ENCODE measurements at places on chromosomes 12 and 14. TPM values are rescaled to one million over a fixed set of nuclear protein-coding genes. Genes with fewer than 3 reads are reported as not detected.

- DNase-seq = no peak
These were observed 16.3 kb downstream of the SMCO2 start for GRCh38 chr12:27462851-27463250.

DNA sequence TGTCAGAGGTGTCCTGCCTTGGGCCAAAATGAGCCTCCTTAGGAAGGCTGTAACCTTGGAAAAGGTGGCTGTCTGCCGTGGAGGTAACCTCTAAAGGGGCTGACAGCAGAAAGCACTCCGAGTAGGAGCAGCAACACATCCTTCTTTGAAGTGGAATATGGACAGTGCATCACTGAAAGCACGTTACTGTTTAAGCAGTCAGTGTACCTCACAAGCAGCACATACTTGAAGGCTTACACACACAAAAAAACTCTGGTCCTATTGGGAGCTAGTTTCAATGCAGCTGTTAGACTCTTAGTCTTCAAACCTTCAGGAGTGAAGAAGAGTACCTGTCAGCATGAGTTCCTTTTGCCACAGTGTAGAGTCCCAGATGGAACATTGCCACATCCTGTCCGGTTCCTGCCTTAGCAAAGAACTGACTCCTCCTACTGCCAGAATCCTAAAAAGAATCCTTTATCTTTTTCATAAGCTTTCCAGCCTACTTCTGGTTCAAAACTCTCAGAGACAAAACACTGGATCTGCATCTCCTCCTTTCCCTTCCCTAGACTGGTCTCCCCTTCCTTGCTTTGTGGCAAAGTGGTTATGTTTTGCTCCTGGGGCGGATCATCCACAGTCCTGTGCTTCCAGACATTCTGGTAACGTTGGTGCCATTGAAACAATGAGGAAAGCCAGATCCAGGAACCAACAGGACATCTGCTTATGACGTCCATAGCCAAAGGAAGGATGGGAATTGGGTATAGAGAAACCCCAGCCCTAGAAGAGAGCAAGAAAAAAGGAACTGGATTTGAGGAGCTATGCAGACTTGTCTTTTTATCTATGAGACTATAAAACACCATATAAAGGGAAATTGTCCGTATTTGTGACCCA, 8.5 kb upstream of the MDM1 start:
- DNase-seq = no peak

- DNase-seq = no peak
These were observed 114.9 kb downstream of the SAMD4A start for GRCh38 chr14:54681811-54682261.

DNA sequence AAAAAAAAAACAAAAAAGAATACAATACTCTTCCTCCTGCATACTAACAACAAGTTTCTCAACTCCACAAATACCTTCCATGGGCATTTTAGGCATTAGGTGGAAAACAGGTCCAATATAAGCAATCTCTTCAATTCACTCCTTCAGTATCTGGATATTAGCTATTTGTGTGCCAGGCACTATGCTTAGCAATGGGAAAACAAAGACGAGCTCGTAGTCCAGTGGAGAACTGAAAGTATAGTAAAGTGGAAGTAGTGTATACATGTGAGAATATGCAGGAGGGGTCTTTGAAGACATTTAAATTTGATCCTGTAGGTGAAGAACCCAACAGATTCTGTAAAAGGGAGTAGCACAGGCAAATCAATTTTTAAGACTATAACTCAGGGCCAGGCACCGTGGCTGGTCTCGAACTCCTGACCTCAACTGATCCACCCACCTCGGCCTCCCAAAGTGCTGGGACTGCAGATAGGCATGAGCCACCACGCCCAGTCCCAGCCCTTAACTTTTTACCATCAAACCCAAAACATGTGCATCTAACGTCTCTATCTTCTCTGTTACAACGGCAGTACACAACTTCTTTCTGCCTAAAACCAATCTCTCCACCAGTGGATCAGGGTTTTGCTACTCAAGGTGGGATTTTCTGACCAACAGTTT, 10.6 kb downstream of the HECTD1 start:
- no peak for DNase-seq

- DNase-seq = no peak
These were observed 58.3 kb upstream of the EEA1 start for GRCh38 chr12:92987362-92987761.

- DNase-seq = no peak
These were observed 45.7 kb upstream of the KCNA5 start for GRCh38 chr12:4997939-4998338.

GRCh38 chr12:125100551-125101434, 35.6 kb downstream of the AACS start:
- no peak for DNase-seq

DNA sequence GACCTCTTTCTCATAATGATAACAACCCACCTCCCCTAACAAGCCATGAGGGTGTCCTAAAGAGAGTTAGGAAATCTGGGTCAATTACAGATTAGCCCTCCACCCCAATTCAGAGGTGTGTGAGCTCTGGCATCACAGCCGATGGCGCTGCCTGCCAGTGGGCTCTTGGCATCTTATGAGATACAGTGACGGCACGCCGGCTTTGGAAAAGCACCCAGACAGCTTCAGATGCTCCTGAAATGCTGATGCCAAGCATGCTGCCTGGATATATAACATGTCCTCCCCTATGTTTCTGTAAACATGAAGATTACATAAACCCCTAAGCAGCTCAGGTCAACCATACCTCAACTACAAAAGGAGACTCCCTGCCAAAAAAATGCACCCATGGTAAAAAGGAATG, 152.6 kb downstream of the TTC7B start:
- no peak for DNase-seq

DNA sequence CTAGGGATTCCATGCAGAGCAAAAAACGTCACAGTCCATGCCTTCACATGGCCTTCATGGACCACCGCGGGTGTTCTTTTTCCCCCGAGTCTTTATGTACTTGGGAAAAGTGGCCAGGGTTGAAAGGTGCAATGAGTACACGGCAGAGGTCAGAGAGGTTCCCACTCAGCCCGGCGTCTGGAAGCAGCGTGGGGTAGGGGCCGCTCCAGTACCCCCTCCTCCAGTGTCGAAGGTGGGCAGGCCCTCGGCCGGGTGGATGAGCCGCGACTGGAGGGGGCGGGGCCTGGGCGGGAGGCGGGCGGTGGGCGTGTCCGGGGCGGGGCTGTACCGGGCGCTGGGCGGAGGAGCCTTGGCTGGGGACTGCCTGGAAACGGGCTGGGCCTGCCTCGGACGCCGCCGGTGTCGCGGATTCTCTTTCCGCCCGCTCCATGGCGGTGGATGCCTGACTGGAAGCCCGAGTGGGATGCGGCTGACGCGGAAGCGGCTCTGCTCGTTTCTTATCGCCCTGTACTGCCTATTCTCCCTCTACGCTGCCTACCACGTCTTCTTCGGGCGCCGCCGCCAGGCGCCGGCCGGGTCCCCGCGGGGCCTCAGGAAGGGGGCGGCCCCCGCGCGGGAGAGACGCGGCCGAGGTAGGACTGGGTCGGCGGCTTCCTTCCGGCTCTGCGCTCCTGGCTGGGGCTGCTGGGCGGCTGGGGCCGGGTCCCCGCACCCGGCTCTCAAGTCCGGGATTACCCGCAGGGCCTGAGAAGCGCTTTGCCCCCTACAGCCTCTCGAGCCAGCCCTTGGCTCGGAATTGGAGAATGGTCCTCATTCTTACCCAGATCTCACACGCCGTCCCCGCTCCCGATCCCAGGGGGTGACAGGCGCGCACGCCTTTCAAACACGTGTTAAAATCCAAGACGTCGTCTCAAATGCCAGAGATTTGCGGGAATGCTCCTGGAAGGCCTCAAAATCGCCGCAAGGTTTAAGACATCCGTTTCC, at the start of gene RXYLT1:
TSS of gene RXYLT1 (plus strand) at position 412 of the 984 bp plus-strand sequence. CDS start at position 464, 52 bp downstream.
- peak; percentile 95 for DNase-seq

- no peak for DNase-seq
These were observed 415.5 kb downstream of the PCNX1 start for GRCh38 chr14:71322655-71323250.

DNA sequence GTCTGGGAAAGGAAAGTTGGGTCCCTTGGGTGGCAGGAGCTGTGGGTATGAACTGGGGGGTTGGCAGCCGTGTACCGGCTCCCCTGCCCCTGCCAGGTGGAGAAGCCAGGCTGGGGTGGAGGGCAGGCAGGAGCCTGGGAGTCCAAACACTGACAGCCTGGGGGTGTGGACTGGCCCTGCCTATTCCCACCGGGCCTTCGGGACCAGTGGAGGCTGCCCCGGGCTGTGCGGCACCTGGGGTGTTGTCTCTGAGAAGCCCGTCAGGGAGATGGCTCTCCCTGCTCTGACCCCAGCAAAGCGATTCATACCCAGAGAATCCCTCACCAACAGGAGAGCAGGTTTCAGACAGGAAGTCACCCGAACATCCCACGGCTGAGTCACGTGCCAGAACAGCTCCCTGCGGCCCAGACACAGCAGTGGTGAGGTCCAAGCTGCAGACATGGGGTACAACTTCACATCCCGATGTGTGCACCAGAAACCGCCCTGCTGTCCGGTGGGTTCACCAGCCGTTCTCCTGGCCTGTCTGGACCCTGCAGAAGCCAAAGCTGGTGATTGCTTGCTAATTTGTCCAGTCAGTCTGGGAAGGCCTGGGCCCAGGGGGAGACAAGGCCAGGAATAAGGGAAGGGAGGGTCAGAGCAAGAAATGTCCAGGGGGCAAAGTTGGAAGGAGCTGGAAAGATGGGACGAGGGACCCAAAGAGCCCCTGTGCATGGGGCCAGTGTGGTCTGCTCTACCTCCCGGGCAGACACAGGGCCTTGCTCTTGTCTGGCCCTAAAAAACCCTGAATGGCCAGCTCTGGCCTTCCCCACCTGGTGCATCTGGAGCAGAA, 2.1 kb upstream of the GPR132 start:
- no peak for DNase-seq

DNA sequence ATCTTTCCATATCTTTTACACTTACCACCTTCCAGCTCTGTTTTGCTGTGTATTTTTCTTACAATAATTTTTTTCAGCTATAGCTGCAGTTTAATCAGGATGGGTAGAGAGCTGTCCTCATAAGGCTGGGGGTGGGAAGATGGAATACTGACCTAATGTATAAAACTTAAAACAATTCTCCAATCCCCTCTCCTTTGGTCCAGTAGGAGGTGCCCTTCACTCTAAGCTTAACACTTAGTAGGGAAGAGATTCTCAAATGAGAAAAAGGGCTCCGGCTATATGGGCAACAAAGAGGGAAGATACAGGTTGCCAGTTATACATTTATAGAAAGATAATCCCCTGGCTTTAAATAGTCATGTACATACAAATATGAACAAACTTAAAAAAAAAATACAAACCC, 2.8 kb downstream of the ORMDL2 start:
- no peak for DNase-seq

GRCh38 chr12:13268581-13268980, 72.1 kb downstream of the EMP1 start:
- DNase-seq = no peak

DNA sequence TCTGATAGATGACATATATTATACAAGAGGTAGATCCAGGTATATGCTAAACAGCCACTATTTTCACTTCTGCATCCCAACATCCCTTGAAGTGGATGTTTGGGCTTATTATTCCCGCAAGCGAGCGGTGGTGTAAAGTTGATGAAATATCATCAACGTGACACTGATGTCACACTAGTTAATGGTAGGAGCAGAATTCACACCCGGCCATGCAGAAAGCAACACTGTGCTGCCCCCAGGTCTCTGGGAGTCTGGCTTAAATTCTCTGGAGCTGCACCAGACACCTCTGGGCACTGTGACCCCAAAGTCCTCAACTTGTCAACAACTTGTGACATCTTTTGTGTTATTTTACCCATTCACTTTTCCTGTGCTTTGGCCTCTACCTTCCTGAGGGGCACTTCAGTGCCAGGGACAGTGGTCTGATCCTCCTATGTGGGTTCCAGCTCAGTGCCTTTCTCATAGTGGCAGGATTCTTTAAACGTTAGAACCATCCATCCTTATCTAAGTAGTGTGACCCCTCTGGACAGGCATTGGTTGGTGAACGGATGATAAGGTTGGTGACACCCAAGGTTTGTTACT, 952 bp downstream of the DRAM1 start:
- DNase-seq = no peak

DNA sequence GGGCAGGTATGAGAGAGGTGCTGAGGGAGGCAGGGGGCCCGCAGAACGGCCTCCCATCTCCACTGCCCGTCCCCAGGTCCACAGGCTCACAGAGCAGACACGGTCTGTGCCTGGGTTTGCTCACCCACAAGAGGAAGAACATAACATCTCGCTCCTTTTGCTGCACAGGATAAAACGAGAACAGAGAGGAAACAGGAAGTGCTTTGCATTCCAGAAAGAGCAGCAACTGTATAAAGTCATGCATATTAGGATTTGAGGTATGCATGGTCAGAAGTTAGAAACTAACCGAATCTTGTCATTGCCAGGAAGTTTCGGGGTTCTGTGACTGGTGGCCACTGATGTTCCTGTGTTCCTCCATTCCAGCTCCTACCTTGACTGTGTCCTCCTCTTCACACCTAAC, 25.0 kb downstream of the NTF3 start:
- DNase-seq = no peak

DNA sequence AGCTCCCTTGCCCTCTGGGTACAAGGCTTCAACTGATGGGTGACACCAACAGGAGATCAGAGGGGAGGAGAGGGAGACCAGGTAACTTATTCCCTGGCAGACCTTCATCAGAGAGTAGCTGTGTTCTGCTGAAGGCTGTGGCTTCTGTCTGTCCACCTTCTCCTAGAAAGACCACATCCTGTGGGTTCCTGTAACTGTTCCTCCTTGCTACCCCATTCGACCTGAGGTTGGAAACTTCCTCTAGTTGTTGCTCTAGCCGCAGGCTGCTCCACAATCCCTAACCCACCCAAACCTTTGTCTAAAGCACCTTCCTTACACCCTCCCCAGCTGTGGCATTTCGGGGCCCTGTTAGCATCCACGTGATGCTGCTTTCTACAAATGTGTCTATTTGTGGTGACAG, 454.2 kb downstream of the DPF3 start:
- DNase-seq = no peak

GRCh38 chr14:81416981-81417380, 16.9 kb upstream of the STON2 start:
- DNase-seq = no peak

The CHST11 gene
- total RNA-seq = 7.5 TPM

The CLEC4C gene
- total RNA-seq = not detected

The SLC10A1 gene
- not detected for total RNA-seq

The CHMP4A gene
- 45.3 TPM for total RNA-seq

The HOXC5 gene
- total RNA-seq = not detected

The CRACR2A gene
- total RNA-seq = 0.13 TPM

The NACA gene
- 767 TPM for total RNA-seq

The LMBR1L gene
- total RNA-seq = 86.1 TPM

The EFS gene
- 31.9 TPM for total RNA-seq

All from osteocyte (in vitro differentiated cells).